ENCODE measurements at places on chromosomes 6 and 20.

DNA sequence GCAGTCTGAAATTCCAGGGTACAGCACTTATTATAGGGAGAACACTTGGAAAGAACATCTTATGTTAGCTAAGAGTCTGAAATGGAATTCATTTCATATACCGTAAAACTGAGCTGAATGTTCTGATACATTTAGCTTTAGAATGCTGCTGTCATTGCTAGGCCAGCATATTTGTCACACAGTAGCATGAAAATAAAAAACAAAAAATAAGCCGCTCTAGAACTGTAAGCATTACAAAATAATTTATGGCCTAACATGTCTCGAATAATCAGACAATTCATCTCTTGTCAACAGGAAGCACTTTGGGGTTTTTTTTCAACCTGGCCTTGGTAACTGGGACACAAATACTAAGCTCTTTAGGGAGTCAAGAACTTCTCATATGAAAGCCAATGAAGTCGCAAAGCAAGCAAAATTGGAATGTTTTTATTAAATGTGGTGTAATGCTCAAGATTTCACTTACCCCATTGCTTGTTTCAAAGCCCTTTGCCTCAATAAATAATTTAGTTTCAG lies 115.7 kb downstream of the PHACTR1 start:
- no peak for DNase-seq

DNA sequence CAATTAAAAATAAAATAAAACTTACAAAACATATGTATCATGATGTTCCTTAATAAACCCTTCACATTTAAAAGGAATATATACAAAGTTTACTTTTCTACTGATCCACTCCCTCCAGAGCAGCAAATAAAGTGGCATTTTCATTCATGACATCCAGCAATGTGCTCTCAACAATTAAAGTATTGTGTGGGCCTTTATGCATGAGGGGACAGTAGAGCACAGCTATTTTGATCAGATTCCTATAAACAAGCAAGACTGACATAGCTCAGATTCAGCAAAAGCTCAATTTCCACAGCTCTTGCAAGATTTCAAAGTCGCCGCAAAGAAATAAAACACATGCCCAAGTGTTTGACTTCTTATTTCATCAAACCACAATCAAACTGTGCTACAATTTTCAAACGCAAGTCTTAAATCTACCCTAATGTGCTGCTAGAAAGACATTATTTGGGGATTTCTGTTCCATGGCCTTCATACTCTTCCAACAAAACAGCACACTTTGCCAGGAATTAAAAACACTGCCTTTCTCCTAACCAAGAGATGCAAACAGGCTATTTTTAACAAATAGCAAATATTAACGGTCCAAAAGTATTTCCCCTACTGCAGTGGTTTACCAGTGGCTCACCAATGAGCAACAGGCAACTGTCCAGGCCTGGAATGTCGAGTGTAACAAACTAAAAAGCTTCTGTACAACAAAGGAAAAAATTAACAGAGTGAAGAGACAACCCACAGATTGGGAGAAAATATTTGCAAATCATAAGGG lies 52.3 kb downstream of the MBOAT1 start:
- no peak for DNase-seq

DNA sequence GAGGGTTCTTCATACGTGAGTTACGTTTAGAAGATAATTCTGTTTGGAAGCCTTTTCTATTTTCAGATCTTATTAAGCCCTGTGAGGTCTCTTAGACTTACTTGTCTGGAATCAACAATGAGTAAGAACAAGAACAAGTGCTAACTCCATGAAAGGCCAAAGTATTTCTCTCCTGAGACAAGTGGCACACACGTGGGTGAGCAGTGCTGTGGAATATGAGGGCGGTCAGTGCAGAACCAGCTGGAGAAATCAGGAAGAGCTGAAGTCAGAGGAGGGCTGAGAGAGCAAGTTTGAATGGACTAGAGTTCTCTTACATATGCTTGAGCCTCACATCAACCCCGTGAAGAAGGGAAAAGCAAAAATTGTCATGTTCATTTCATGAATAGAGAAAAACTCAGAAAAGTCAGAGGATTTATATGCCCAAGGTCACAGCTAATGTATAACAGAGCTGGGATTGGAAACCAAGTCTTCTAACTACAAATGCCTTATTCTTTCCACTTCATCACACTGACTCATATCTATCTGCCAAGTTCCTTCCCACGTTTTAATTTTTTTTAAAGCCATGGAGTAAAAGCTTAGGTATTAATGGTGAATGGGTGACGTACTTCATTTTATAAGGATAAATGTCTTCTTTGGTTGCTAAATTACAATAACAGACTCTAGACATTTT lies 201.3 kb upstream of the DTNBP1 start:
- no peak for DNase-seq

DNA sequence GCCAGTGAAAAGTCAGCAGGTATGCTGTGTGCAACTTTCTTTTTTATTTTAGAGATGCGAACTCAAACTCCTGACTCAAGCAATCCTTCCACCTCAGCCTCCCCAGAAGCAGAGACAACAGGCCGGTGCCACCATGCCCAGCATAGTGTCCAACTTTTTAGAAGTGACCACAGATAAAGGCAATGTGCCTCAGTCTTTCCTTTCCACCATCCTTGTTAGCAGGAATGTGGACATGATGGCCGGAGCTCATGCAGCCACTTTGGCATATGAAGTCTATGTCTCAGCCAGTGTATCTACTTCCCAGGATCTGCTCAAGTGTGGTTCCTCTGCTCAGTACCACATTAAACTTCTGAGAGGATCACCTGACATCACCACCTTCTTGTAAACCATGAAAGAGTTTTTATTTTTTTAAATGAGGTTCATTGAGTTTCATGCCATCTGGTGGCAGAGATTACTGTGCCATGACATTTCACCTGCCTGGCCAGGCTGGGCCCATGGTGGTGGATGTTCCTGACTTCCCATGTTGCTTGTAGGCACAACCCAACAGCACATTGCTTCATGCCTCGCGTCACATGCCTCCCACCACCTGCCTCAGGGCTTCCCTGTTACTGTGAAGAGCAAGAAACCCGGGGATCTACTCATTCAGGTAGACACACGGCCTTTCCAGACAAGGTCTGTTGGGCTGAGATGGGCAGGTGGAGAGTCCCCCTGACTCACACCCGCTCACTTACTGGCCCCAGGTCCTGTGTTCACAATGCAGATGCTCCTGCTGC lies 216.5 kb downstream of the LY86 start:
- DNase-seq = no peak

GRCh38 chr6:20444786-20445271 lies 43.1 kb downstream of the E2F3 start:
- DNase-seq = peak; percentile 85

DNA sequence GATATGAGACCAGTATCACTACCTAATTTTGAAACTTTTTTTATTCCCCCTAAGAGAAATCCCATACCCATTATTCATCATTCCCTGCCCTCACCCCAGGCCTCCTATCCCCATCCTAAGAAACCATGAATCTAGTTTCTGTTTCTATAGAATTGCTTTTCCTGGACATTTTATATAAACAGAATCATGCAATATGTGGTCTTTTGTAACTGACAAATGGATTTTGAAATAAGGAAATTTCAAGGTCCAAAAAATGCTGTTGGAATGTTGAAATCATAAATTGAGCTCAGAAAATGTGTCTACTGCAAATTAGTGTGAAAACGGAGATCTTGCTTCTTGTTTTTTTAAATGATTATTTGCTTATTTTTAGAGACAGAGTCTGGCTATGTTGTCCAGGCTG lies 25.1 kb downstream of the RNF217 start:
- DNase-seq = peak; percentile 73

DNA sequence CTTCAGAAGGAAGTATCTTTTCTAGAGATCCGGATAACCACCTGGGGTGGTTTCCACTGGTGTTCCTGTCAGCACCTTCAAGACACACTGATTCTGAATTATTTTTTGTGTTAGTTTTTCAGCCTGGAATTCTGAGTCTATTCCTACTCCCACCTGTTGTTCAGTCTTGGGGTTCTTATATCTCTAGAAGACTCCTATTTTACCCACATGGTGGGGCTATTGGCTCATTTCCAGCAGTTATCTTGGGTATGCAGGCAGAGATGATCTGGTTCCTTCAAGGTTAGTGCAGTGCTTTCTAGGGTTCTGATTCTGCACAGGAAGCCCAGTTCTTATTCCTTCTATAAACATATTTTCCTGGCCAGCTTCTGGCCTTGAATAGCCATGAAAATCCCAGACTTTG lies 175.6 kb upstream of the PDE7B start:
- DNase-seq = peak; percentile 73

DNA sequence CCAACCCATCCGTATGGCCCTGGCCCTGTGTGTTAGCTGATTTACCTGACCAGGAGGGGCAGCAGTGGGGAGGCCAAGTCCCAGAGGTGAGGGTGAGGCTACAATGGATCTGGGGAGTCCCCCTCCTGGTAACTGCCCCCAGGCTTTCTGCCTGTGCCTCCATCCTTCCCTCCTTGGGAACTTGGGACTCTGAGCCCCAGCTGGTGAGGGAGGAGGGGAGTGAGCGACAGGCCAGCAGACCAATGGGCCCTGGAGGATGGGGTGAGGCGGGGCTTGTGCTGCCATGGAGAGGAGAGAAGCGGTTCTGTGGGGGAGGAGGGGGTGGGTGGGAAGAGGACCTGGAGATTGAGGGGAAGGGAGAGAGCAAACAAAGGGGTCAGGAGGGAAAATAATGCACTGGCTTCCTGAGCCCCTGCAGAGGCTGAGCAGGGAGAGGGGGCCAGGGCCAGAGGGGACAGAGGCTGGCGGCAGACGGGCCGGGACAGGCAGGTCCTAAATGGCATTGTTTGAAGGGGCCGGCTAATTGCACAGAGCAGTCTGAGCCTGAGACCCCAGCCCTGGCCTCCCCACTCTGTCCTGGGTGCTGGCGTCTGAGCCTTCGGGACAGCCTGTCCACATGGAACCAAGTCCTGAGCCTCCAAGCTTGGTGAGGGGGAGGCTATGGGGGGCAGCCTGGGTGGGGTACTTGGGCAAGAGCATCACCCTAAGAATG lies 17.5 kb downstream of the DNMT3B start:
- DNase-seq = no peak

- no peak for DNase-seq
Observed at GRCh38 chr6:66094615-66095014, 387.6 kb upstream of the EYS start.

GRCh38 chr20:2917266-2917665 lies 44.0 kb downstream of the PTPRA start:
- no peak for DNase-seq

GRCh38 chr20:56005389-56005715 lies at the start of gene CBLN4:
Gene CBLN4, minus strand, starts transcription at chr20:56005519. Its CDS starts 1,348 bp downstream, at chr20:56004171.
- DNase-seq = no peak

GRCh38 chr20:11989018-11989771 lies 71.5 kb downstream of the BTBD3 start:
- DNase-seq = no peak

DNA sequence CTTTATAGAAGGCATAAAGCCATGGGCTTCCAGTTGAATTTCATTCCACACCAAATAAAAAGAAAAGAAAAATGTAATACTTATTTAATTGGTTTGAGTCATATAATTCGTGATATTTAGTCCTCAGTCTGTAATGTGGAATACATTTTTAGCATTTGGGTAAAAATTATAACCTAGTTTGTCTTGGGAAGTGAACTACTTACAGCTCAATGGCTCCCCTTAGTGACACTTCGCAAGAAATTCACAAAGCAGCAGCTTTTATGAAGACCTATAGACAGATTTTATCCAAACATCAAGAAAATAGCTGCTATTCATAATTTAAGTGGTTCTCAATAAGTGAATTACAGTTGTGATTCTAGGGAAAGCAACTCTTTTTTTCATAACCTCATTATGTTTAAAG lies 72.1 kb downstream of the RSPO3 start:
- DNase-seq = peak; percentile 26

GRCh38 chr20:49685809-49686208 lies 27.9 kb downstream of the B4GALT5 start:
- peak; percentile 38 for DNase-seq

- DNase-seq = no peak
Observed at GRCh38 chr6:19175023-19175422, 662.1 kb upstream of the ID4 start.

DNA sequence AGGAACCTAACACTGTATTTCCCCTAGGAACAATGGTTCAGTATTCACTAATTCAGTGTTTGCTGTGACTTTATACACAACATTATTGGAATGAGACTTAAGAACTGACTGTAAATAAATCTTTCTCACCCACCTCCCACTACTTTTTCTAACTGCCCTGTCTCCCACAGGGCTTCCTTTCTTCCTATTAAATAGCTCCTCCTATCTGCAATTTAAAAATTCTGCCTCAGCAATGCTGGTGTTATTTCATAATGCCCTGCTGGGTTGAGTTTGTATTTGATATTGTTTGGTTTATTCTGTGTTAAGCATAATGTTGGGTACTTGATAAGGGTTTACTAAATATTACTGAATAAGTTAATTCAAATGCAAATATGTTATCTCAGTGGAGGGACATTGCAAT lies 573.1 kb upstream of the RNF217 start:
- DNase-seq = no peak

GRCh38 chr20:32189691-32190615 lies 17.6 kb downstream of the PLAGL2 start:
- peak; percentile 49 for DNase-seq

- DNase-seq = no peak
Observed at GRCh38 chr6:128179876-128180438, 279.1 kb upstream of the THEMIS start.

DNA sequence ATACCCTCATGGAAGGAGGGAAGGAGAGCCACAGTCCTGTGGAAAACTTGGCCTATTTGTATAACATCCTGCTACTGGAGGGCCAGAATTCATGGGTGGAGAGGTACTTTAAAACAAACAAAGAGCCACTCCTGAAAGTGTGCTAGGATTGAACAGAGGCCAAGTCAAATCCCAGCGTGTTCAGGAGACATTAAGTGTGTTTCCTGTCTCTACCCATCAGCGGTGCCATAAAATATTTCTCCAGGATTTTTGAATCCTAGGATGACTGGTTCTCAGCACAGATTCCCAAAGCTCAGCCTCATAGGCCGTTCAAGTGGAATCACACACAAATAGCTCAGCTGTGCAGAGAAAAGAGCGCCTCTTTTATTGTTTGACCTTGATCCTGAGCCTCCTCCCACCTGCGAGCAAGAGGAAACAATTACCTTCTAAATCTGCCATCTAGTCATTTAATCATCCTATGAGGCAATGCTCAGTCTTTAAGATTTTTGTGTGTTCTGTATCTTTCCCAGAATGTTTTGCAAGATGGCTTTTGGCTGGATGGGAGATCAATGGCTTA lies 31.8 kb upstream of the RALGAPA2 start:
- DNase-seq = no peak

DNA sequence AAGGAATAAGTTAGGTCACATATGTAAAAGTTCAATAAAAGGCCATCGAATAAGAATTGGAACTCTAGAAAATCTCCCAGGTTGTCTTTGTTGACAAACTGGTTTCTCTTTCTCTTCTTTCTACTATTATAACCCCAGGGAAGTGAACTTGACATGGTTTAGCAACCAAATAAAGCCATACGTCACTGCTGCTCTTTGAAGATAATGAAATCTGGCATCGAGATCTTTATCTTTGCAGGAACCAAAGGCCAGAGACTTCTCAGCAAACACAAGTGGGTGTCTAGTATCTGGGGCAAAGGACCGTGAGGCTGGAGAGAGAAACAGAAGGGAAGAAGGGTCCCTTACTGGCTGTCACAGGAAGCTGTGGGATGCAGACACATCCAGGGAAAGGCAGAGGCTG lies 286.7 kb upstream of the CDYL start:
- DNase-seq = no peak

- DNase-seq = peak; percentile 95
Observed at GRCh38 chr6:134240665-134241431, 77.1 kb downstream of the SGK1 start.
